ENCODE measurements at places on chromosomes 7 and 10.

DNA sequence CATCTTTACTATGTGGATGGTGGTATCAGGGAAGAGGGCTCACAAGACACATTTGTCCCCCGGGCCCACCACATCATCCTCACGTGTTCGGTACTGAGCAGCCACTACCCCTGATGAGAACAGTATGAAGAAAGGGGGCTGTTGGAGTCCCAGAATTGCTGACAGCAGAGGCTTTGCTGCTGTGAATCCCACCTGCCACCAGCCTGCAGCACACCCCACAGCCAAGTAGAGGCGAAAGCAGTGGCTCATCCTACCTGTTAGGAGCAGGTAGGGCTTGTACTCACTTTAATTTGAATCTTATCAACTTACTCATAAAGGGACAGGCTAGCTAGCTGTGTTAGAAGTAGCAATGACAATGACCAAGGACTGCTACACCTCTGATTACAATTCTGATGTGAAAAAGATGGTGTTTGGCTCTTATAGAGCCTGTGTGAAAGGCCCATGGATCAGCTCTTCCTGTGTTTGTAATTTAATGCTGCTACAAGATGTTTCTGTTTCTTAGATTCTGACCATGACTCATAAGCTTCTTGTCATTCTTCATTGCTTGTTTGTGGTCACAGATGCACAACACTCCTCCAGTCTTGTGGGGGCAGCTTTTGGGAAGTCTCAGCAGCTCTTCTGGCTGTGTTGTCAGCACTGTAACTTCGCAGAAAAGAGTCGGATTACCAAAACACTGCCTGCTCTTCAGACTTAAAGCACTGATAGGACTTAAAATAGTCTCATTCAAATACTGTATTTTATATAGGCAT lies 9.1 kb upstream of the CSGALNACT2 start:
- no peak for DNase-seq

GRCh38 chr7:155449008-155449868 lies 8.7 kb upstream of the EN2 start:
- no peak for DNase-seq

DNA sequence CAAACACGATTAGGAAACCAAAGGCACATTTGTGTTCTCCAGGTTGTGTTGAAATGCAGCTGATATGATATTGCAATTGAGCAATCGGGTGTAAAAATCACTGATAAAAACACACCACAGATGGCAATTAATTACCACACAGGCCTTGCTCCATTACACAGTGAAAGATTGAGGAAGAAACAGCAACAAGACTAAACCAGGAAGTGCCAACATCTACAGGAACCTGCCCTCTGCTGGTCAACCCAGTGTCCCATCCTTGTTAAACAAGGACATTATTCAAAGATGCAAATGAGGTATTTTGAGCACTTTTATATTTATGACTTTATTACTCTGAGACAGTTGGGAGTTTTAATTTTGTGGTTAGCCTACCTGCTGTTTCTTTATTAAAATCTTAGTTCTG lies 765.6 kb upstream of the GHITM start:
- DNase-seq = no peak

DNA sequence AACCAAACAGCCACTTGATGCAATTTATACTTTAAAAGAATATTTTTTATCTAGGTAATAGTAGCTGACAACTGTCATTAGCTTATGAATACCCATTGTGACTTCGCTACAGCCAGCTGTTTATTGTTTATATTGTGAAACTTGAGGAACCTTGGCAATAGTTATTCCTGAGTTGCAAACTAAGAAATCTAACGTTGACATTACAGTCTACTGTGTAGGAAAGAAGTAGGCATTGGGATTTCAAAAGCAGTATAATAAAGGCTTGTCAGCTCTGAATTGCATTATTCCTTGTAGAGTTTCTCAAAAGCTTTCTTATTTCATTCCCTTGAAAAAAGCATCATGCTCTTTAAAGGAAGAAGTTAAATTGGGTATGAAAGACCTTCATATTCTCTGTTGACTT lies 42.7 kb upstream of the OIT3 start:
- DNase-seq = no peak

- DNase-seq = no peak
Measured at GRCh38 chr10:132461683-132462231, 64.8 kb downstream of the PWWP2B start.

GRCh38 chr7:14294637-14295036 lies 305.2 kb upstream of the ETV1 start:
- no peak for DNase-seq

Data from cerebellum (tissue), 4 donors.